H1 (cell line): ENCODE measurements at places on chromosomes 2 and 18.

GRCh38 chr18:67222887-67223286 lies 293.6 kb downstream of the DSEL start:
- no peak overlapping the region for H3K27ac ChIP-seq
- no peaks in the 10 kb centered on the region for H3K27me3 ChIP-seq
- H3K4me3 ChIP-seq: no peak overlapping the region
- no peak for DNase-seq

DNA sequence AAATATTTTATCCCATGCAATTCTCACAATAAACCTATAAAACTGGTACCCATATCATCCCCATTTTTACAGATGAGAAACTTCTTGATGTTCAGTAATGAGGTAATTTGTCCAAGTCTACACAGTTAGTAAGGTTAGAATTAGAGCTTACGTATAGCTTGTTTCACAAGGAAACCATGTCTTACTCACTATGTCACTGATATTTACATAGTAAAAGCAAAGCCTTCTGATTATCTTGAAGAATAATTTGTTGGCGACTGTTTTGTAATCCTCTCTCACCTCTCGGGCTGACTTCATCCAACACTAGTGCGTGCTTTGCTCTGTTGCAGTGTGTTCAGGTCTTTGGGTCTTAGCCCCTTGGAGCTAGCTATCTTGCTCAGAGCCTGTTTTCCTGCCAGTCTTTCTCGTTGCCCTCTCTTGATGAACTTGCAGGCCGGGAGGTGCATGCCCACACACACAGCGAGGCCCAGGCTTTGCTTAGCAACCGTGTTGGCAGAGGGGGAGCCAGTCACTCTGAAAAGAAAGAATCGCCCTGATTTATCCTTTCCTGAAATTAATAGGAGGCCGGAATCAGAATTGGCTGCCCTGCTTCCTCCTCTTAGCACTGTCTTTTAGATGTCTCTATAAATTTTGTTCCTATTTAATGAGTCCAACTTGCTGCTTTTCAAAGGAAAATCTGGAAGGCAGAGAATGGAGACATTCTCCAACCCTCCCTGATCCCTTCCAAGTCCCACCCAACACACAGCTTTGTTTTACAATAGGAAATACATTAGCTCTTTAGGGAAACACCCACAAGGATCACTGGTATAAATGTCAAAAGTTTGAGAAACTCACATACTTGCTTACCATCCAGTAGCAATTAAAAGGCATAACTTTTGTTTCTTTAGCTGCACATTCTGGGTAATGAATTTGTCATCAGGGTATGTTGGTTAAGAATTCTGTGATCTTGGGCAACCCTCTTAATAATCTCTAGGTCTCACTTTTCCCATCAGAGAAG lies 97.6 kb upstream of the SEC11C start:
- no peak for DNase-seq
- no peak overlapping the region for H3K4me3 ChIP-seq
- no peaks in the 10 kb centered on the region for H3K36me3 ChIP-seq
- H3K27me3 ChIP-seq: no peaks in the 10 kb centered on the region
- no peak overlapping the region for H3K27ac ChIP-seq
- no peaks in the 10 kb centered on the region for H3K4me1 ChIP-seq

DNA sequence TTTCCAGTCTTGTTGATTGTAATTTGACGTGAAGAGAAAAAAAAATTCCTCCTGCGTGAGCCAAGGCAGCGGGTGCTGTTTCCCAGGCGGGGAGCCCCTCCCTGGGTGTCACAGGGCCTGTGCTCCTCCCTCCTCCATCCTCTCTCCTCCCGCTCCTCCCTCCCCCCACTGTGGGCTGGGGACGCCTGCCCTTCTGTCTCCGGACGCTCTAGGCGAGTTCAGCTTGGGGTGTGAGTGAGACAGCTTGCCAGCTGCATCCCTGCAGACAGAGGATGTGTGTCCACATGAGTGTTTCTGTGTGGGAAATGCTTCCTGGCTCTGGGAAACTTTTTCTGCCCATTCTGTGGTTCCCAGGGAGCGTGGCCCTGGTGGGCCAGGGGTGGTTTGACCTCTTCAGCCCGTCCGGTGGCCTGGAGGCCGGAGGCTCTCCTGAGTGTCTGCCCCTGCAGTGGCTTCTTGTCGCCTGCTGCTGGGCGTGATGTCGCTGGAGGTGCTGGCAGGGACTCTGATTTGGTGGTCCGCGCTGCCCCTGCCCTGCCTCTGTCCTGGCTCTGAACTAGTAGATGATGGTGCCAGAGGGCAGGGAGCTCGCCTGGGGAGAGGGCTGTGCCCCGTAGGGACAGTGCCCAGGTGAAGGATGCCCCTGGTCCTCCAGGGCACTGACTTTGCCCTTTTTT lies 96.4 kb downstream of the USP40 start:
- H3K4me1 ChIP-seq: no peaks in the 10 kb centered on the region
- no peak overlapping the region for H3K4me3 ChIP-seq
- no peaks in the 10 kb centered on the region; the same call in 1 of the 2 replicates for H3K36me3 ChIP-seq
- H3K27ac ChIP-seq: no peak overlapping the region

- H3K27ac ChIP-seq: no peak overlapping the region
- H3K4me3 ChIP-seq: no peak overlapping the region
- no peaks in the 10 kb centered on the region for H3K27me3 ChIP-seq
- H3K36me3 ChIP-seq: no peaks in the 10 kb centered on the region
These were observed 48.2 kb upstream of the REV1 start for GRCh38 chr2:99537910-99538485.

- no peak for DNase-seq
- H3K27ac ChIP-seq: no peak overlapping the region
- no peak overlapping the region for H3K4me3 ChIP-seq
- no peaks in the 10 kb centered on the region for H3K36me3 ChIP-seq
These were observed 246.2 kb downstream of the SOCS6 start for GRCh38 chr18:70535041-70535440.
